WTC11 (cell line): ENCODE measurements at places on chromosomes 7 and 10. TPM values are rescaled to one million over a fixed set of nuclear protein-coding genes. Genes with fewer than 3 reads are reported as not detected.

Gene SLC39A12
- total RNA-seq = not detected in 3 replicates

Gene EGR2
- total RNA-seq = 0.92 to 1.6 TPM (median 1.6 TPM) in 3 replicates

Gene SOSTDC1
- total RNA-seq = 0.09 to 0.23 TPM (median 0.15 TPM) in 3 replicates

Gene CCDC7
- 1.7 to 1.9 TPM (median 1.8 TPM) in 3 replicates for total RNA-seq

Gene UCMA
- 1.0 to 1.9 TPM (median 1.5 TPM) in 3 replicates for total RNA-seq

GRCh38 chr10:89421018-89421476, 6.7 kb downstream of the IFIT5 start:
- no peak overlapping the region for H3K4me3 ChIP-seq
- peaks cover 21% of the 10 kb centered on the region for H3K4me1 ChIP-seq
- no peaks in the 10 kb centered on the region for H3K36me3 ChIP-seq
- peaks cover 6% of the 10 kb centered on the region for H3K27me3 ChIP-seq

Gene PCLO
- total RNA-seq = 2.0 to 4.2 TPM (median 3.0 TPM) in 3 replicates

DNA sequence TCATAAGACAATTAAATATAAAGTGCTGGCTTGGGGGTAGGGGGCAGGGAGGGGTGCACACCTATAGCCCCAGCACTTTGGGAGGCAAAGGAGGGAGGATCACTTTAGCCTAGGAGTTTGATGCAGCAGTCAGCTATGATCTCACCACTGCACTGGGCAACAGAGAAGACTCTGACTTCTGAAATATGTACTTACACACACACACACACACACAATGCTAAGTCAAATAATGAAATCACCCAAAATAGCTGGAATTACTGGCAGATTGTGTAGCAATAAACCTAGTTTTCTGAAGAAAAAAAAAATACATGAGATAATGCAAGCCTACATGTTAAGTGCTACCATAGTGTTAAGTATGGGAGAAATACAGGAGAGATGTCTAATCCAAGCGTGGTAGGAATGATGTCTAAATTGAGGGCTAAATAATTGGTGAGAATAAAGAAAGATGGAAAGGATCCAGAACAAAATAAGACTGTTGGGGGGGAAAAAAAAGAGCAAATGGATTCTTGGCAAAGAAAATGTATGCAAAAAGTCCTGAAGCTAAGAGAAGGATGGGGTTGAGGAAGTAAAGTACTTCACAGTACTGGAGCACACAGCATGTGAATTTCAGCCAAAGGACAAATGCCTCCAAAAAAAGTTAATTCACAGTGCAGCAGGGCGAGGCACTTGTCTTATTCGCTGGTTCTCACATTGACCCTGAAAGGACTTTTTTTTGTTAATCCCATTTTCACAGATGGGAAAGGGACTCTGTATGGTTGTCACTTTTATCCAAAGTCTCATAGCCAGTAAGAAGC, 73.9 kb downstream of the IGF2BP3 start:
- H3K27me3 ChIP-seq = no peaks in the 10 kb centered on the region
- no peak overlapping the region for H3K4me3 ChIP-seq
- peaks cover 15% of the 10 kb centered on the region; the same call in 1 of the 2 replicates for H3K4me1 ChIP-seq
- DNase-seq = no peak

DNA sequence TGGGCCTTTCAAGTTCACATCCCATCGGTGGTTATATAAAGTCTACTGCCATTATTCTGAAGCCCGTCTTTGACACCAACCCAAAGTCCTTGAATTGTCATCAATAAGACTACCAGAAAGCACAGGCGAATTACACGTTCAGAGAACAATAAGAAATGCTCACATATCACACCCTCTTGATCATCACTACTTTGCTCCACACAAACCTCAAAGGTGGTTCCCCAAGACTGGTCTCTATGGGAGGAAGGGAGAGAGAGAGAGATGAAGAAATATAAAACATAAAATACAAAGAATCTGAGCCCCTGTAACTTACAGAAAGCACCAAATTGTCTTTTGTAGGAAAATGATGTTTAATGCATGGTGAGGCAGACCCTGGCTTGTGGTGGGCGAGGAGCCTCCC, 4.4 kb downstream of the HIPK2 start:
- no peak for DNase-seq
- no peak overlapping the region for H3K27ac ChIP-seq
- peaks cover 15% of the 10 kb centered on the region for H3K27me3 ChIP-seq
- H3K4me3 ChIP-seq = no peak overlapping the region

GRCh38 chr10:108450280-108450679, 1285.8 kb upstream of the SORCS1 start:
- H3K4me3 ChIP-seq = no peak overlapping the region
- H3K27ac ChIP-seq = no peak overlapping the region
- no peaks in the 10 kb centered on the region for H3K36me3 ChIP-seq
- no peak for DNase-seq
- no peaks in the 10 kb centered on the region for H3K27me3 ChIP-seq

Gene TLX1
- 2.1 to 4.6 TPM (median 2.3 TPM) in 3 replicates for total RNA-seq

DNA sequence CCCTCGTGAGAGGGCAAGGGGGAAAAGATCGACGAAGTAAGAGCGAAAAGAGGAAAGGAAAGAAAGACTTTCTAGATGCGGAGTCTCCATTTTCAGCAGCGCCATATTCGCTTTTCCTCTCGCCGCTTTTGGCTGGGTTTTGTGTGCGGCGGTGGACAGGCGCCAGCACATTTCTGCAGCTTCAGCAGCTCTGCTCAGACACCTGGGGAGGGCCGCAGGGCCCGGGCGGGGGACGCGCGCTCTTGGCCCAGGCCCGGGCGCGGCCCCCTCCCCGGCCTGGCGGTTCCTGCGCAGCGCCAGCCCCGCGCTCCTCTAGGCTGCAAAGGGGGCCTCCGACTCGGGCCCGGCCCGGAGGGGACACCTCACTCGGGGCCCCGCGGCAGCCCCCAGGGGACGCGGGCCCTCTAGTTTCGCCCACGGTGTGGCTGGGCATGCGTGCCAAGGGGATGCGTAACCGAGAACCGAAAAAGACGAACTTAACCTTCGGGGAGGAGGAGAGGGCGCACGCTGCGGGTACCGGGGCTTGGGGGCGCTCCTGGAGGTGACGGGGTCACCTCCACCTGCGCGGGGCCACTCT, 34.5 kb upstream of the EBLN1 start:
- H3K27me3 ChIP-seq = peaks cover 90% of the 10 kb centered on the region
- H3K4me3 ChIP-seq = peak overlapping the region; percentile 90
- H3K4me1 ChIP-seq = peaks cover 10% of the 10 kb centered on the region
- peak; percentile 41 for DNase-seq
- no peaks in the 10 kb centered on the region for H3K36me3 ChIP-seq
- H3K27ac ChIP-seq = 0 out of 2 replicates have a peak overlapping the region, but pooled peaks have one; percentile 59

DNA sequence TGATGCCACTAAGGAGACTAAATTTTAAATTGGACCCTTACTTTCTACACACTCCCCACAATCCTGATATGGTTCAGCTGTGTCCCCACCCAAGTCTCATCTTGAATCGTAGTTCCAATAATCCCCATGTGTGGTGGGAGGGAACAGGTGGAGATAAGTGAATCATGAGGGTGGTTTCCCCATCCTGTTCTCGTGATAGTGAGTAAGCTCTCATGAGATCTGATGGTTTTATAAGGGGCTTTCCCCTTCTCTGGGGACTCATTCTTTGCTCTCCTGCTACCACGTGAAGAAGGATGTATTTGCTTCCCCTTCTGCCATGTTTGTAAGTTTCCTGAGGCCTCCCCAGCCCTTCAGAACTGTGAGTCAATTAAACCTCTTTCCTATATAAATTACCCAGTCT, 18.4 kb upstream of the BET1 start:
- H3K36me3 ChIP-seq = no peaks in the 10 kb centered on the region
- no peak overlapping the region for H3K27ac ChIP-seq
- no peak overlapping the region for H3K4me3 ChIP-seq
- no peaks in the 10 kb centered on the region for H3K4me1 ChIP-seq
- no peaks in the 10 kb centered on the region; the same call in 1 of the 2 replicates for H3K27me3 ChIP-seq
- DNase-seq = no peak

Gene ZNF277
- total RNA-seq = 18.3 to 22.5 TPM (median 20.6 TPM) in 3 replicates

- DNase-seq = no peak
- H3K27me3 ChIP-seq = peaks cover 6% of the 10 kb centered on the region
Observed at GRCh38 chr7:108586274-108586710, 16.6 kb downstream of the DNAJB9 start.

DNA sequence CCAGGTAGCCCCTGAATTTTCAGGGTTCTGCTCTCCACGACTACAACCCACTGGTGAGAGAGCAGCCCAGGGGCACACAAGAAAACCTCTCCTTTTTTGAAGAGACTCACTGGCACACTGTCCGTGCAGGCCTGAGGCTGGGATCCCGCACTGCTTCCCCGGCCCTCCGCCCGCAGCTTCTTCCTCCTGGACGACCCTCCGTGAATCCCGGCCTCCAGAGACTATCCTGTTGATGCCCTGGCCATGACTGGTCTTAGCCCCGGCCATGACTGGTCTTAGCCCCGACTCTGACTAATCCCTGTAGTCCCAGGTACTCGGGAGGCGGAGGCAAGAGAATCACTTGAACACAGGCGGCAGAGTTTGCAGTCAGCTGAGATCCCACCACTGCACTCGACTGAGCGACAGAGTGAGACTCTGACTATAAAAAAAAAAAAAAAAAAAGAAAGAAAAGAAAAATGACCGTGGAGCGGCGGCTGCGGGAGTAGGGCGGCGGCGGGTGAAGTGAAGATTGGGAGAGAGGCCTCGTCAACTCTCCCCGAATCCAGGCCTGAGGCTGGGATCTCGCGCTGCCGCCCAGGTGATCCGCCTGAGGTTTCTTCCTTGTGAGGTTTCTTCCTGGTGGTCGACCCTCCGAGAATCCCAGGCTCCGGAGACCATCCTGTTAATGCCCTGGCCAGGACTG, 196.4 kb downstream of the ZNF716 start:
- H3K4me3 ChIP-seq = no peak overlapping the region
- no peak for DNase-seq
- H3K4me1 ChIP-seq = no peaks in the 10 kb centered on the region
- H3K36me3 ChIP-seq = peaks cover 72% of the 10 kb centered on the region

- H3K4me3 ChIP-seq = no peak overlapping the region
- no peaks in the 10 kb centered on the region for H3K36me3 ChIP-seq
- no peak overlapping the region; the same call in 1 of the 2 replicates for H3K27ac ChIP-seq
- DNase-seq = no peak
- H3K27me3 ChIP-seq = no peaks in the 10 kb centered on the region
Observed at GRCh38 chr10:96700374-96701099, 19.8 kb downstream of the PIK3AP1 start.

Gene OR2A12
- not detected in 3 replicates for total RNA-seq

- H3K4me3 ChIP-seq = no peak overlapping the region
- no peak for DNase-seq
- no peaks in the 10 kb centered on the region for H3K36me3 ChIP-seq
- no peaks in the 10 kb centered on the region for H3K27me3 ChIP-seq
Observed at GRCh38 chr7:88357781-88358525, 51.3 kb upstream of the STEAP4 start.

DNA sequence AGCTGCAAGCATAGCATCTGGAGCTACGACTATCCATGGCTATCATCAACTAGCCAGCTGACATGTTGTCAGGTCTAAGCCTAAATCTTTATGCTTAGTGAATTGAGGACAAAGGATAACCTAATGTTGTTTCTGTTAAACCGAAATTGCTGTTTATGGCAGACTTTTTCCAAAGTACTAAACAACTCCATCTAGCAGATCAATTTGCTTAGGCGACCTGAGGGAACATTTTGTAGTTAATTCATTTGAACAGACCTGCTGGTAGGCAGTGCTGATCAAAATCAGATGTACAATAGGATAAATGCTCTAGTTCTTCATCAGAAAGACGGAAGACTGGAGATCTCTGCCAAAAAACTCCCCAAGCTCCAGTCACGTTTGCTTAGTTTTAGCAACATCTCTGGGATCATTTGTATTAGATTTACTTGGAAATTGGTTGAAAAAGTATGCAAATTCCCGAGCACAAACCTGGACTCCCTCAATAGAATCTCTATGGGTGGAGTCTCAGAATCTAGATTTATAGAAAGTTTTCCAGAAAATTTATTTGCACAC, 301.6 kb upstream of the NRP1 start:
- no peak for DNase-seq
- no peak overlapping the region for H3K4me3 ChIP-seq
- no peaks in the 10 kb centered on the region for H3K36me3 ChIP-seq
- no peak overlapping the region for H3K27ac ChIP-seq

Gene MINDY3
- total RNA-seq = 11.3 to 14.6 TPM (median 13.2 TPM) in 3 replicates

DNA sequence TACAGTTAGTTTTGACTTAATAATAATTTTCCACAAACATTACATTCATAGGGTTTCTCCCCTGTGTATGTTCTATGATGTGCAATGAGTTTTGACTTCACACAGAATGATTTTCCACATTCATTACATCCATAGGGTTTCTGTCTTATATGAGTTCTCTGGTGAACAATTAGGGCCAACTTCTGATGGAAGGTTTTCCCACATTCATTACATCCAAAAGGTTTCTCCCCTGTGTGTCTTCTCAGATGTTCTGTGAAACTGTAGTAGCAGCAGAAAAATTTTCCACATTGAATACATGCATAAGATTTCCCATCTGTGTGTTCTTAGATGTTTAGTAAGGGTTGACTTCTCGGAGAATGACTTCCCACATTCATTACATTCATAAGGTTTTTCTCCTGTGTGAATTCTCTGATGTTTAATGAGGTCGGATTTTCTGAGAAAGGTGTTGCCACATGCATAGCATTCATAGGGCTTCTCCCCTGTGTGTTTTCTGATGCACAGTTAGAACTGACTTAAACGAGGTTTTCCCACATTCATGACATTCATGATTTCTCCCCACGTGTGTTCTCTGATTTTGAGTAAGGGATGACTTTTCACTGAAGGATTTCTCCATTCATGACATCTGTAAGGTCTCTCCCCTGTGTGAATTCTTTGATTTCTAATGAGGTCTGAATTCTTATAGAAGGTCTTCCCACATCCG, 118.5 kb downstream of the ZNF33B start:
- no peak overlapping the region for H3K4me3 ChIP-seq
- H3K27me3 ChIP-seq = peaks cover 50% of the 10 kb centered on the region
- H3K27ac ChIP-seq = no peak overlapping the region
- H3K36me3 ChIP-seq = peaks cover 92% of the 10 kb centered on the region
- no peaks in the 10 kb centered on the region for H3K4me1 ChIP-seq
- DNase-seq = no peak

GRCh38 chr10:2205406-2205805, 468.1 kb upstream of the ADARB2 start:
- H3K27ac ChIP-seq = peak overlapping the region; percentile 89
- no peak overlapping the region for H3K4me3 ChIP-seq
- DNase-seq = no peak
- H3K36me3 ChIP-seq = peaks cover 5% of the 10 kb centered on the region
- H3K27me3 ChIP-seq = no peaks in the 10 kb centered on the region
- H3K4me1 ChIP-seq = peaks cover 47% of the 10 kb centered on the region

DNA sequence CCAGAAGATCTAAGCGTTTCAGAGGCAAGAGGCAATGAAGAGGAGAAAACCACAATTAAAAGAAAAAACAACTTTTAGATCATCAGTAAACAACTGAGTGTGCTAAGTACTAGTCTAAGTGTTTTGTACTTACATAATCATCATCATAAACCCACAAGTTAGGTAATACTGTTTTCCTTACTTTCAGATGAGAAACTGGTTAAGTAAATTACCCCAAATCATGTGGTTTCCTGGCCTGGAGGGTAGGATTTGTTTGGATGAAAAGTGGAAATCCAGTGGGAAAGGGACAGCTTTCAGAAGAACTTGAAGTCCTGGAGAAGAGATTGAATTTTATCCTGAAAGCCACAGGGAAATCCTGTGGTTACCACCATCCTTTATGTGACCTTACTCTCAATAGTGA, 463.3 kb downstream of the LRMDA start:
- no peaks in the 10 kb centered on the region for H3K4me1 ChIP-seq
- no peak for DNase-seq
- H3K4me3 ChIP-seq = no peak overlapping the region
- no peak overlapping the region for H3K27ac ChIP-seq

GRCh38 chr10:79264942-79265341, 82.3 kb upstream of the PPIF start:
- no peak overlapping the region for H3K4me3 ChIP-seq
- peaks cover 28% of the 10 kb centered on the region for H3K4me1 ChIP-seq
- no peak for DNase-seq
- H3K27me3 ChIP-seq = no peaks in the 10 kb centered on the region
- no peak overlapping the region for H3K27ac ChIP-seq
- H3K36me3 ChIP-seq = no peaks in the 10 kb centered on the region; the same call in 1 of the 2 replicates
